Activated CD4-positive, alpha-beta T cell treated with anti-CD3 and anti-CD28 coated beads, Interleukin-2, Interleukin-6, amounts not matched to agents 100 ng/mL and 50 ng/mL, durations not matched to agents 16 hours and 8 hours (primary cell): ENCODE measurements at places on chromosomes 5 and 9.
A peak's percentile ranks its signal among the peaks of the same experiment; 100 is the strongest.

DNA sequence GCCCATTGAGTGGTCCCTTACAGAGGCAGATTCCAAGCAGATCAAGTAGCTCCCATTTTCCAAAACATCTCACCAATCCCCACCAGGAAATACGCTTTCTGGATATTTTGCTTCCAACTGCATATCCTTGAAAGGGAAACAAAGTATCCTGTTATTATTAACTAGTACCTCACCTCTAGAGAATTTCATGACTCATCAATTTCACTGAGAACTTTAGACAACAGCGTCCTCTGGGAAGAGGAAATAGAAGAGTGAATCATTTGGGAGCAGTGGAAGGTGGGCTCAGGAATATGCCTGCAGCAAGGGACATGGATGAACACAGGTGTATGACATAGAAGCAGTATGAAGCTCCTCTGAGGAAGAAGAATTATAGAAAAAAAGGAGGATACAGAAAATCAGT lies 186.7 kb downstream of the MARCHF11 start:
- DNase-seq, result no peak

DNA sequence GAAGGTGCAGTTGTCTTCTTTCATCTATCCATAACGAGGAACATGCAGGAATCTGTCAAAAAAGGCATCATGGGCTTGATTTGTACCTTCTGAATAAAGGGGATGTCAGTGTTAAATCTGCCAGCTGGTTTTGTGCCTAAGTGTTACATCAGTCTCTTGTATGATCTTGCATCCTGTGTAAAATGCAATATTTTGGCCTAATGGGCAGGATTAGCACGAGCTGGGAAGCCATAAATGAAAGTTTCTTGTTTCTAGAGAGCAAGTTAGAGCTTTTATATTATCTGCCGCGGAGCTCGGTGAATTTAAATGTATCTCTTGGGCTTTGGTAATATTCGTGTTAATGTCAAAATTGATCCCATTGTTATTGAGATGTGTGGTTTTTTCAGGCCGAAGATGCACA lies 526.1 kb upstream of the WWC1 start:
- no peak for DNase-seq

- peak; percentile 53 for DNase-seq
Measured at GRCh38 chr9:84781458-84781857, 111.9 kb downstream of the NTRK2 start.

DNA sequence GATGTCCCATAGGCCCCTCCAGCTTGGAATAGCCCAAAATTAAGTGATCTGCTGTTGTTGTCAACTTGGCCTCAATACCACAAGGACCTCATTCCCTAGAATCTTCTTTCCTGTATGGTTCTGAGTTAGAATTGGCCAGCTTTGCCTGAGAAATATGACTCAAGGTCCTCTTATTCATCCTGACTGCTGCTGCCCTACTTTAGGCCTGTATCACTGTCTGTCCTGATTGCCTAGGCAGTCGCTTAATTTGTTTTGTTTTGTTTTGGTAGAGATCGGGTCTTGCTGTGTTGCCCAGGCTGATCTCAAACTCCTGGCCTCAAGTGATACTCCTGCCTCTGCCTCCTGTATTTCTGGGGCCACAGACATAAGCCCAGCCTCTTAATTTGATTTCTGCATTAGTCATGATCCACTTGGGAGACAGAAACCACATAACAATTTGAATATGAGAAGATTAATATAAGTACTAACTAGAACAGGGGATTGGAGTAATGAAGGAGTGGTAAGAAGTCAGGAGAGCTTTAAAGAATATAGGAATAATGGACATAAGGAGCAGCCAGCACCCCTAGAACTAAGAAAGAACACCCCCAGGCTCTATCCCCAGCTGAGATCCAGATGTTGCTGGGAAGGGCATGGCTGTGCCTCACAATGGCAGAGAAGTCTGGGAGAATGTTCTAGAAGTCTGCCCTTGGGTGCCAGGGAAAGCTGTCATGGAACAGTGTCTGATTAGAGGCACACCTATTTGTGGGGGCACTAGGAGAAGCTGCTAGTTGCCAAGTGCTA lies 4.6 kb downstream of the TEX53 start:
- peak; percentile 7 for DNase-seq

- DNase-seq, result no peak
Measured at GRCh38 chr9:89528540-89528939, 30.6 kb upstream of the SEMA4D start.

DNA sequence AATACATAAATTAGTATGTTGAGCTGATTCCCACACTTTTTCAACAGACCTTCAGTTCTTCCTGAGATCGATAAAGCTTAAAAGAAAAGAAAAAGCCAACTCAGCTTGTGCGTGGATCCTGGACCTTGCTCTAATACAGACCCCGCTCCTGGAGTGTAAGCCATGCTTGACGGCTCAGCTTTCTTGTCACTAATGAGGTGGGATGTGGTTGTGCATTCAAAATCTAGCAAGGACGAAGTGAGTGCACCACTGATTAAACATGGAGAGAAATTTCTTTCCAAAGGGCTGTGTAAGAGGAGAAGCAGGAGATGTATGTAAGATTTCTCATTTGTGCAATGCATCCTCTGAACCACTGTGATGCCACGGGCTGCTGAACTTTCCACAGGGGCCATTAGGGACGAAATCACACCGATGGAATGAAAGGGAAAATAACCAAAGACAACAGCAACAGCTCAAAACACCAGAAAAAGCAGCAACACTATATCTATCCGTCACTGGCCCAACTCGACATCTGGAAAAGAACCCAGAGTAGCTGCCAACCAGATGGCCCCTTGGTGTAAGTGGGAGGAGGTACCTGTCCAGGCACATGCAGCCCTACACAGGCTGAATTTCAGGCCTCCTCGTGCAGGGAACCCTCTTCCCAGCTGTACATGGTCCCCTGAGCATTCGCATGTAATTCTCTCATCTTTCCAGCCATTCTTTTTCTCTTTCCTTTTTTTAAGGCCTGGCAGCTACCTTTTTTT lies 178.9 kb downstream of the SREK1 start:
- DNase-seq, result no peak

- no peak for DNase-seq
Measured at GRCh38 chr9:91062281-91062680, 260.7 kb downstream of the SYK start.

GRCh38 chr5:15013654-15014463 lies 142.3 kb upstream of the ANKH start:
- peak; percentile 47 for DNase-seq

DNA sequence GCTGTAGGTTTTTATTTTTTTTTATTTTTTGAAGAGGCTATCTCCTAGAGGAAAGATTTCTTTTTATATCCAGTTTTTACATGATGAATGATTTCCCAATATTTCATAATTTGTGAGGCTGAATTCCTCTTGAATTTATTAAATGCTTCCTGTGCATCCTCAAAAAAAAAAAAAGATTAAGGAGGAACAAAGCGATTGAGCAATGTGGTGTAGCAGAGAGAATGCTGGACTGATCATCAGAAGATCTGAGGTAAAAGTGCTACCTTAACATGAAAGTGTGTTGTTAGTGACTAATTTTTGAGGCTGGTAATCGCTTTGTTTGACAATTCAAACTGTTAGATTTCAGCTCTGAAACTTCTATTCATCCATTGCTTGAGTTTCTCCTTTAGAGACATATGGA lies 125.1 kb downstream of the ESM1 start:
- DNase-seq, result no peak

DNA sequence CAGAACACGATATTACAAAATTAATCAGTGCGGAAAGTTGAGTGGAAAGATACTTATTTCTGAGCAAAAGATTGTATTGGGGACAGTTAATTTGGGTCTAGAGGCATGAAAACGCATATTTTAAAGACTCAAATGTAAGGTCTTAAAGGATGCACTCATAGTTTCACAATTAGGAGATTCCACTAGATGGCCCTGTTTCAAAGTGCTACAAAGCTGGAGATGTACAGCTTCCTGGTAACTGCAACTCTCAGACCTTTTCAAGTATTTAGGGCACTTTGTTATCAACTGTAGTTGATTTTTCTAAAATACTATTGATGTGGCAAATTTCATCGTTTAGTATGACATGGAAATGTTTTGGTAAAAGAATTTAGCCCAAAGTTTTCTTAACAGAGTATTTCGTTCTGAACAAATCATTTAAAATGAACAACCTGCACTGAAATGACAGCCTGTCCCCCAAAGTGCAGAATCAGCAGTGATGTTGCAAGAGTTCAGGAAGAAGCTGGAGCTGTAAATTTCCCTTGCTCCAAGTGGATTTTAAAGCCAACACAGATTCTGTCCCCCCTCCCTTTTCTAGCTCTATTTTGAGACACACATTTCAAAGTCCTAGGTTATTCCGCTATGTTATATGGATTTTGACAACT lies 16.2 kb upstream of the NDUFB6 start:
- peak; percentile 28 for DNase-seq

- peak; percentile 69 for DNase-seq
Measured at GRCh38 chr9:91422758-91423711, 597 bp downstream of the NFIL3 start.

- no peak for DNase-seq
Measured at GRCh38 chr5:77333036-77333435, 122.6 kb downstream of the PDE8B start.

- no peak for DNase-seq
Measured at GRCh38 chr9:85401998-85402397, 339.8 kb downstream of the AGTPBP1 start.

GRCh38 chr5:59276917-59277372 lies 616.6 kb downstream of the PDE4D start:
- DNase-seq, result no peak

- DNase-seq, result no peak
Measured at GRCh38 chr5:167820101-167820990, 471.1 kb upstream of the WWC1 start.

DNA sequence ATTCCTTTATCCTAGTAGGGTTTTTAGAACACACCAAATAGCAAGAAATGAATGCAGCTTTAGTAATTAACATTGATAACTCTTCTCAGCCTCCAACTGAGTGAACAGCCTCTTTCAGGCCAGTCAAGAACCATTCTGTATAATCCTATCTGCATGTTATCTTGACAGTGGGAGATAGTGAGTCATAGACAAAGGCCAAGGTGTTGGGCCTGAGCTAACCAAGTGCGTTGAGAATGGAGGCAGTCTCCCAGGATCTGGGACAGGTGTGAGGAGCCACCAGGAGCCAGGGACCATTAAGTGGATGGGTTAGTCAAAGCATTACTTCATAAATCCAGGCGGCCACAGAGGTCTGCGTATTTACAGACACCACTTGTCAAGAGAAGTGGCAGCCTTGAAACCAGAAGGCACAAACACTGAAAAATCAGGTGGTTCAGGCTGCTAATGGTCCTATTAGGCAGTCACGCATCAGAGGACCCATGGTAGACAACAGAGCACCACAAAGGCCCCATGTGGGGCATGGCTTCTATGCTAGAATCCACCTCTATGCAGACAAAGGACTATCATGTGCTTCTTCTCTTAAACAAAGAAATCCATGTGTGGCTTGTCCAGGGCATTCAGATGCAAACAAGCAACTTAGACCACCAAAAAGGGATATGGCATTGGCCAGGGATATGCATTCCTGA lies 409.7 kb upstream of the PIK3R1 start:
- no peak for DNase-seq

- no peak for DNase-seq
Measured at GRCh38 chr5:81785322-81785721, 34.4 kb upstream of the SSBP2 start.

GRCh38 chr9:95606489-95607350 lies 89.9 kb upstream of the PTCH1 start:
- DNase-seq, result no peak

GRCh38 chr5:116062352-116062751 lies 22.5 kb upstream of the COMMD10 start:
- no peak for DNase-seq

DNA sequence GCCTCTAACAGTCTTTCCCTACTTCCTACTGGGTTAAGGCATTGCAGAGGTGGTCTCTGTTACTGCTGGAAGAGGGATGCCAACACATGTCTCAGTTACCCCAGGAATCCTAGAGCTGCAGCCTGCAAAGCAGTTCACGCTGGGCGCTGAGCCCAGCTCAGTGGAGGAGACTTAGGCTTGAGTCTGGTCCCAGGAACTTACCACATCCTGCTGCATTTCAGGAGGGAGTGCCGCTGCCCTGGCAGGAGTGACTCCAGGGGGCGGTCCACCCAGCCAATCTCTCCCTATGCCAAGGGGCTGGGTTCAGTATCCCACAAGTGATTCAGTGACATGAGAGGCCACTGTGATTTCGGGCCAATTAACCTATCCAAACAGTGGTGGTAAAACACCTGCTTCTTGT lies 7.6 kb downstream of the TTC16 start:
- no peak for DNase-seq

- no peak for DNase-seq
Measured at GRCh38 chr5:138926257-138926656, 51.1 kb upstream of the LRRTM2 start.

DNA sequence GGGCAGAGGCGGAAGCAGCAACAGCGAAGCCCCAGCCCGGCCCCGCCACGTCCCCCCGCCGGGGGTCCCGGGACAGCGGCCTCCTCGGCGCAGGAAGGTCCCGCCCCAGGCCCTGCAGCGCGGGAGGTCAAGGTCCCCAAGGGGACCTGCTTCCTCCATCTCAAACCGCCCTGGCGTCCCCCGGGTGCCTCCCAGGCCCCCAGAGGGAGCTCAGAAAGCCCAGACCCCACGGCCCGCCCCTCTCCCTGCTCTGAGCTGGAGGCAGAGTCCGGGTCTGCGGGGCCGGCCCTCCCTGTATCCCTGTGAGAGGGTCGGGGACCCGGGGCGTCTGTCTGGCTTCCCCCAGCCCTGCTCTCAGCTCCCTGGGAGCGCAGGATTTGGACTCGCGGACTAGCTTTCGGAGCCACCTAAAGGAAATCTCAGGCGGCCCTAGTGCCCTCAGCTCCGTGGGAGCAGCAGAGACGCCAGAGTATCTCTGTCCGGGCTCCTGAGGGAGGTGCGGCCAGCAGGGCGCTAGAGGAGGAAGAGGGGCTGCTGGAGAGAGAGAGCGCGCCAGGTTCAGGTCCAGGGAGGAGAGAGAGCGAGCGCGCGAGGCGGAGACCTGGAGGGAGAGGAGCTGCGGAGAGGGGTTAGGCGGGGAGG lies 30.7 kb downstream of the EXOC3 start:
- DNase-seq, result peak; percentile 27

DNA sequence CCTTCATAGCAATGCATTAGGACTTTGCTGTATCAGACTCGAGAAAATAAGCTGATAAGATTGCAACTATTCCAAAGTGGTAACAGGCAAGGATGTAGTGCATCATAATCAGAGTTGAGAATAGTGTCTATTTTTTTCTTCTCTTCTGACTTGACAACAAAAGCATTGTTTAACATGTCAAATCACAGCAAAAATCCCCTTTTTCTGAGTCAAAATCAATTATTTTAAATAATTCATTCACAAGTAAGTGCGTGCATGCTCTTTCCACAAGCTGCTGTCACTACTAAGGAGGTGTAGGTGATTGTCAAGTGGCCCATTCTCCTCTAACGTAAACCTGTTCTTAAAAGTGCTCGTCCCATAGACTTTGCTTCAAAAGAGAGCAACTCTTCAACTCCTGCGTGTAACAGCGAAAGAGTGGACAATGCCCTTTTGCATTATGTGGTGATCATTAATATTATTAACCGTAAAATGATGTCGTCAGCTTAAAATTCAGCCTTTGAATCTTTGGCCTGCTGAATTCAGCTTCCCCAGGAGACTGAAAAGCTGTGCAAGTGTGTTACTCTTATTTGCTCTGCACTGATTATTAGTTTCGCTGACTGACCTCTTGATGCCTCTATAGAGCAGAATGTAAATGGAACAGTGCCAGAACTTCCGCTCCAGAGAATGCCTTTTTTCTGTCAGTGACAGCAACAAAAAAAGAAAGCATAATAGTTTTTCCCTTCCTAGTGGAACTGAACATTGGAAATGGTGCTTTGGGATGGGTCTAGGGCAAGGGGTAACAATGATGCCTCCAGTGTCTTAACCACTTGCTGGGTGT lies 680.8 kb upstream of the SEMA6A start:
- no peak for DNase-seq

GRCh38 chr5:172411484-172412072 lies 42.7 kb downstream of the SH3PXD2B start:
- DNase-seq, result peak; percentile 76

GRCh38 chr5:147427521-147428401 lies 82.1 kb downstream of the DPYSL3 start:
- no peak for DNase-seq
